Muscle of back (tissue), 13 donors: ENCODE measurements at places on chromosomes 1 and 21.

DNA sequence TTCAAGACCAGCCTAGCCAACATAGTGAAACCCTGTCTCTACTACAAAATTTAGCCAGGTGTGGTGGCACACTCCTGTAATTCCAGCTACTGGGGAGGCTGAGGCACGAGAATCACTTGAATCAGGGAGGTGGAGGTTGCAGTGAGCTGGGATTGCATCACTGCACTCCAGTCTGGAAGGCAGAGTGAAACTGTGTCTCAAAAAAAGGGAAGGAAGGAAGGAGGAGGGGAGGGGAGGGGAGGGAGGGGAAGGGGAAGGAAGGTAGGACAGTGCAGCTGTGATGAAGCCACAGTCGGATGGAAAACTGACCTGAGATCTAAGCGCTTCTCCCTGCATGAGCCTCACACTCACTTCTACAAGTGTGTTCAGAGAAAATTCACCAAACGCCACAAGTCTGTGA is 22.0 kb upstream of the FHAD1 start:
- DNase-seq: no peak

DNA sequence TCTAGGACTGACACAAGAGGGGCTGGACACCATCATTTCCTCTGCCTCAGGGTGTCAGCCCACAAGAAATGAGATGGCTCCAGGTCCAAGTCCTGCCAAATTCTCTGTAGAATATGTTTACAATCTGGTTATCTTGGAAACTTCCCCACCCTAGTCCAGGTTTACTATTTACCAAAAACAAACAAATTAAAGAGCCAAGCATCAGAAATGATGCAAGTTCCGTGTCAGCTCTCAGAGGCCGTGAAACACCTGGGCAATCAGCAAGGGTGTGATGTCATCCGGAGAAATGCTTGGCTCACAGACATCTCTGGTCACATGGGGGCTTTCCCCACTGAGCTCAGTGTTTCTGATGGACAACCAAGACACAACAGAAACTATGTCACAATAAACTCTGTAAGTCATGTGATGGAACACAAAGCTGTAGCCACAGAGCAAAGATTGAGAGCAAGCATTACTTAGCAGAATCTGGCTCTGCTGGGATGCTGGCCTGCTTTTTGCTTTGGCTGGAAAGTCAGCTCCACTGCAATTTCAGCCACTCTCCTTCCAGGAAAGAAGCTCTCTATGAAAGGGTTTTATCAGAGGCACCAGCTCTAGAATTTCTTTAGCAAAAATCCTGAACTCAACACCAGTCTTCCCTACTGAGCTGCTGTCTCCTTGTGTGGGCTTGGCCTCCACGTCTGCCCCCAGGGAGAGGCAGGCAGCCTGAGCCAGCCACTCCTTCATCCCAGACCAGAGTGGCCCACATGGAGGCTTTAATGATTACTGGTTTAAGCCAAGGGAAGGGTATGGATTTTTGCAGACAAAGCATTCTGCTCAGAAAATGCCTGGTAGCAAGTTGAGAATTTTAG is 55.9 kb downstream of the NENF start:
- DNase-seq: peak; percentile 87

- no peak for DNase-seq
Measured at GRCh38 chr1:38114241-38115026, 67.8 kb upstream of the POU3F1 start.

DNA sequence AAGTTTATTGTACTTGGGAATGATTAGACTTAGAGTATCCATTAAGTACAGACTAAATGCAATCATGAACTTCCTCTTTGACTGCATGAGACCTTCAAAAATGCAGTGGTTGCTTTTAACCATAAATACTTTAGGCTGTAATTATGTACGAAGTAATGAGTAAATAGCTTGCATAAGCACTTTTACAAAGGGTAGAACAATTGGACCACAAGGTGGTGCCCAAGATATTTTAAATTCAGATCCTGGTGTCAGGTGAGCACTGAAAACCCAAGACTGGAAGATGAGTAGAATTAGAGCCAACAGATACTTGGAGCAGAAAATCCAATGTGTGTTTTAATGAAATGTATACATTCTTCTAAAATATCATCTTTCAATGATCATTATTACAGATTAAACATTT is 43.4 kb upstream of the RHOU start:
- peak; percentile 7 for DNase-seq

DNA sequence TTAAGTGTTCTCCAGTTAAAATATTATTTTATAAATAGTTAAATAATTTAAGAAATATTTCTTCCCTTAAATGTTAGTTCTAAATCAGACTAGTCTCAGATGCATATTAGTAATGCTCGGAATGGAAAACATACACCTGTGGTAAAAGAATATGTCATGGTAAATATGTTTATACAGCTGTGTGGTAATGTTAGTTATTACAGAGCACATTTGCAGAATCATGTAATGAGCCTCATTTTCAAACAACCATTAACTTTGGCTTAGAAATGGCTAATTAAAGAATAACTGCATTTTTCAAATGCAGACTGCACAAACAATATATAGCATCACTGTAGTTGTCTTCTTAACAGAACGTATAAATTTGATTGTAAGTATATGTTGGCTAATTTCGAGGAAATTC is 90.3 kb downstream of the DISP1 start:
- DNase-seq: no peak

GRCh38 chr1:82759035-82759434 is 958.3 kb downstream of the ADGRL2 start:
- DNase-seq: no peak

GRCh38 chr1:159279773-159280172 is 22.4 kb upstream of the FCER1A start:
- DNase-seq: no peak

- no peak for DNase-seq
Measured at GRCh38 chr1:185408700-185409270, 91.7 kb upstream of the IVNS1ABP start.

- DNase-seq: no peak
Measured at GRCh38 chr1:247296599-247297180, 35.0 kb downstream of the ZNF496 start.

DNA sequence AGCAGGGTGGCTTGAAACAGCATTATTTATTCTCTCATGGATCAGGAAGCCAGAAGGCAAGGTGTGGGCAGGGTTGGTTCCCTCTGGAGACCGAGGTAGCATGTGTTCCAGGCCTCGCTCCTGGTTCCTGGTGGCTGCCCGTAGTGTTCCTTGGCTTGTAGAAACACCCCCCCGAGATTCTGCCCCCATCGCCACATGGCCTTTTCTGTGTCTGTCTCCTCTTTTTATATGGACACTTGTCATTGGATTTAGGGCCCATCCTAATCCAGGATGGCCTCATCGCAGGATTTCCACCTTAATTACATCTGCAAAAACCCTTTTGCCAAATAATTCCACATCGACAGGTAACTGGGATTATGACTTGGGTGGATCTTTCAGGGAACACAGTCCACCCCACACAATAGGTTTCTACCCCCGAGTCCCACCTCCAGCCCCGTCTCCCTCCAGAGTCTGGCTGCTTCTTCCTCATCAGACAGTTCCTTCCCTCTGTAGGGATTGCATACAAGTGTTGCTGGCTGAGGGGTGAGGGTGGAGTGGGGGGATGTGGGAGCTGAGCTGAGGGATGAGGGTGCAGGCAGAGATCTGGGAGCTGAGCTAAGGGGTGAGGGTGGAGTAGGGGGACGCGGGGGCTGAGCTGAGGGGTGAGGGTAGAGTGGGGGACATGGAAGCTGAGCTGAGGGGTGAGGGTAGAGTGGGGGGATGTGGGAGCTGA is 12.3 kb upstream of the NPHP4 start:
- no peak for DNase-seq

DNA sequence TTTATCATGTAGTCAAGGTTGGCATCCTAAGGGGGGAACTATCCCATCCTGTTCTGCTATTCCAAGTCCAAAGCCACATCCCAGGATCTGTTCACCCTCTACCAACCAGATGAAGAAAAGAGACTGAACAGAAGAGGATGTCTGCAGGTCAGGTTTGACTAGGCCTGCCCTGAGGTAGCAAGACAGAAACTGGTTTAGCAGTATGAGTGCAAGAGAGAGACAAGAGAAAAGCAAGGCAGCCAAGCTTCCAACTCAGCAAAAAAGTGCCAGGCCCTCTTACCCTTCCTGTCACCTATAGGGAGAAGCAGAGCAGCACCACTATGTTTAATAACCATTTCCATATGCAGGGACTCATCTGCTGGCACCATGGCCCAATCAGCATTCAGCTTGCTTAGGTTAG is 320.8 kb upstream of the DUSP10 start:
- no peak for DNase-seq

DNA sequence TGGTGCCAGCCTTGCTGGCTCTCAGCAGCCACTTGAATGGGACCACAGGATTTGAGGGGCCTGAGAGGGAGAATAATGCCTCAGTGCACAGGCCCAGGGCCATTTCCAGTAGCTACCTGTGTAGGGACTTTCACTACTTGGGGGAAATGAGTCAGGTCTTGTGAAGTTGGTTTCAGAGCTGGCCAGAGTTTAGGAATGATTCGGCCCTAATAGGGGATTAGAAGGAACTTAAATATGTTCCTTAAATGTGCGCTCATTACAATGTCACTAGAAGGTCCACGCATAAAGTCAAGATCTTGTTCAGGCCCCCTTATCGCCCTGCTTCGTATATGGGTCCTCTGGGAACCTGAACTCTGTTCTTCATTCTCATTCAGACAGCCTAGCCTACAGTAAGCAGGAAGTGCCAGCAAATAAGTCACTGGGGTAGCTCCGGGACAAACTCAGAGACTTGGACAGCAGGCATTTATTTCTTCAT is 5.6 kb upstream of the AKR1A1 start:
- DNase-seq: no peak
